ENCODE measurements at places on chromosomes 2 and 18.

DNA sequence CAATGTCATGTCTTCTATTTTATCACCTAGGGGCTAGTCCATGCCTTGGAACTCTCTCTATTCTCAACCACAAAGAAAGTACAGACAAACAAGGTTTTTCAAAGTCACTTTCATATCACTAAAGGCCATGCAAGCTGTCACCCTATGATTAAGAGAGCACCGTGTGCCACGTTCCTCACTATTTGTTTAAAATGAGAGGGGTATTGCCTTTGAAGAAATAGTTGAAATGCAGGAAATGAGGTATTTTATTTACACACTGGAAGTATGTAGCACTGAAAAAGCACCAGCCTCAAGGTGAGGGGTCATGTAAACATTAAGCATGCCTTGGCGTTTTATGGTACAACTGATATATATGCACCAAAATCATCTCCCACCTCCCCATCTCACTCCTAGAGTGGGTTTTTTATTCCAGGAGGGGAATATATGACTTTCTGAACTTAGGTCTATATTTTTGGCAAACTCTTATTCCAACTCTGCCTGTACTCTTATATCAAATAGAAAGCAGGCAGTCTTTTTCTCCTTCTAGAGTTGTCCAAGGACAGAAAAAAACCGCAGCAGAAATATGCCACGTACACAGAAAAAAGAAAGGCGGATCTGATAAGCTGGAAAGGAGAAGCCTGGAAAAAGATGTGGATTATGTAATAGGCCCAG is 53.5 kb downstream of the VSNL1 start:
- no peaks in the 10 kb centered on the region for H3K4me1 ChIP-seq
- no peaks in the 10 kb centered on the region for H3K36me3 ChIP-seq
- DNase-seq, result no peak
- H3K27ac ChIP-seq, result no peak overlapping the region

DNA sequence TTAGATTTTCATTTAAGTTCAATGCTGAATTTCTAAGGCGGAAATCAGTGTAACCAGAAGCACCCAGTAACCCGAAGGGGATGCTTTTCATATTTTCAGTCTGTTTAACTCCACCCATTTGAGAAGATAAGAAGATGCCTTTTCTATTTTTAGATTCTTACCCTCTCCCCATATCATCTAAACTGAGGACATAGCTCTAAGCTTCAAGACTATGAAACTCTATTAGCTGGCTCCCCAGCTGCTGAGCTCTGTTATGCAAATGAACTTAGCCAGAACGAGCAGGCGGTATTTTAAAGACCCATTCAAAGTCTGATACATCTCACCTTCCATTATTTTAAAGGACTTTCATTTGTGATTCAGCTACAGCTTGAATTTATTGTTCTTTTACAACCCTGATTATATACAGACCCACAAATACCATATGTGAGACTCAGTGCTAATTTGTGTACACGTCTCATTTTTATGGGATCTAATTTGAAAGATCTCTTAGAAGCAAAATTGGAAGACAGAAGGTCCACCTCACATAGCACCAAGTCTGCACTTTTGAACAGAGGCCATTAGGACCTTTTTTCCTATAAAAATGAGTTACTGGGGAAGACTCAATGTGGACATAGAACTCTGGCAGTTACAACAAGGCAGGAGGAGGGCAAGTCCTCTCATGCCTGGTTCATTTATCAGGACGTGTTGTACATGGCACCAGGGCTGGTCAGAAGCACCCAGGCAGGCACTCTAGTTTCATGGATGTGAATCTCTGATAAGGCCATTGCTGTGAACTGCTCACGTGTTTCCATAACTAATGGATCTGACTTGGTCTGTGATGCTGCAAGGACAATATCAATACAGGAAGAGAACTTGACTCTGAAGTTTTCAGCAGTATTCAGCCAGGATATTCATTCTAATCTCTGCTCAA is 16.3 kb downstream of the CDC42EP3 start:
- peaks cover 71% of the 10 kb centered on the region for H3K4me1 ChIP-seq
- peak overlapping the region; percentile 56 for H3K4me3 ChIP-seq
- no peaks in the 10 kb centered on the region for H3K36me3 ChIP-seq
- peak; percentile 97 for DNase-seq
- H3K27ac ChIP-seq, result peak overlapping the region; percentile 80

DNA sequence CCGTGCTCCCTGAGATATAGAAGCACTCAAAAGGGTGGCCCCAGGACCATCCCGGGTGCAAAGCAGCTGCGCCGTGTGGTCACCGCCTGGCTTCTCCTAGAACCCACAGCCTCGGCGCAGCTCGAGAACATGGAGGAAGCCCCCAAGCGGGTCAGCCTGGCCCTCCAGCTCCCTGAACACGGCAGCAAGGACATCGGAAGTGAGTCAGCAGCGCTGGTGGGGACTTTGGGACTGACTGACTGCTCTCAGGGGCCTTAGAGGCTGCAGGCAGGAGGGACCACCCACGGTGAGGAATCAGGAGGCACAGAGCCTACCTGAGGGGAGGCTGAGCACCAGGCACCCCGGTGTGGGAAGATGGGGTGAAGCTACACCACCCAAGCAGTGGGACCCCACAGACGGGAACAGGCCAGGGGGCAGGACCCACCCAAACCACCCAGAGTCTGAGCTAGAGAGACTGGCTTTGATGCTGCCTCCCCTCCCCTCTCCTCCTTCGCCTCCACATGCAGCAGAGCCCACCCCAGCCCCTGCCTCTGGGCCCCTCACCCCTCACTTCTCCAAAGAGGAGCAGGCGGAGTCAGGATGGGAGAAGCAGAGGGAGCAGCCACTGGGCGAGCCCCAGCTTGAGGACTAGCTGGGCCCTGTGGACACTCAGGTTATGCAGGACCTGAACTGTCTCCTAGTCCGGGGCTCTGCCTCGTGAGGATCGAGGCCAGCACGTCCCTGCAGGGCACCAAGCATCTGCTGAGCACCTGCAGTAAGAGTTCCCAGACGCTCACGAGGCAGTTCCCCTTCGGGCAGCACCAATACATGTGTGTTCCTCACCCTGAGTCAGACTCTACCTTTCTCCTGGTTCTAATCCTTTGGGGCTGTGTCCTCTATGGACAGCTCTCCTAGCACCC is 28.7 kb downstream of the MTERF4 start:
- no peak overlapping the region for H3K27ac ChIP-seq
- H3K36me3 ChIP-seq, result no peaks in the 10 kb centered on the region
- no peak overlapping the region for H3K4me3 ChIP-seq
- no peak for DNase-seq
- H3K4me1 ChIP-seq, result no peaks in the 10 kb centered on the region

DNA sequence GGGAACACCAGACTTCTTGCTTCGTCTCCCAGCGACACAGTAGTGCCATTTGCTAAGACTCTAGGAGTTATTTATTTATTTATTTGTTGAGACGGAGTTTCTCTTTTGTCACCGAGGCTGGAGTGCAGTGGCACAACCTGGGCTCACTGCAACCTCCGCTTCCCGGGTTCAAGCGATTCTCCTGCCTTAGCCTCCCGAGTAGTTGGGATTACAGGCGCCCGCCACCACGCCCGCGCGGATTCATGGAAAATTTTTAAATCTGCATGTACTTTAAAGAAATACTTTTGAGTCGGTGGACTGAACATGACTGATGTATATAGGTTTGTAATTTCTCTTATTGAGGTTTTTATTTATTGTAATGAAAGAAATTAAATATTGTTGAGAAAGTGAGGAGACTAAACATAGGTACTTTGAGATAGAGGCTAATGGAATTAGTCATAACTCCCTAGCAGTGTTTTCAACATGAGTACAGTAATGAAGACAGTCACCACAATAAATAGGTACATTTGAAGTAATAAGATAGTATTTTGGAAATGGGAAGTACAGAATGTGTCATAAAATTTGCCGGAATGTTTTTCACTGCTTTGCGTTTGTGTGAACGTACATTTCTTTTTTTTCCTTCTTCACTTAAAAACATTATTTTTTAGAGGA is 983 bp downstream of the MTX2 start:
- no peak for DNase-seq
- H3K4me1 ChIP-seq, result peaks cover 6% of the 10 kb centered on the region
- no peaks in the 10 kb centered on the region for H3K27me3 ChIP-seq

DNA sequence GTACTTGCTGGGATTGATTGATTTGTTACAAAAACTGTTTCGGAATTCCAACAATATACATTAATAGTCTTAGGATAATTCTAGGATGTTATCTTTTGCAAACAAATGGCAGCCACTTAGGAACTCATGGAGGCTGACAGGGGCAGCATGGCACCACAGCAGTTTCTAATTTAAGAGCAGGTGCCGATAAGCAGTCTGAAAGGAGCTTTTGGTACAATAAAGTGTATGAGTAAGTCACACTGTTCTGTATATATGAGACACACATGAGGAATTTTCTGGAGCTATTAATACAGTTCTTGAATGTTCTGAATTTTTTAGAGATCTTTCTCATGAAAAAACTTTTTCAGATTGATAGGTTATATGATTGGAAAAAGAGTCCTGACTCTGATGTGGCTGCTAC is 52.2 kb downstream of the EIF5B start:
- no peaks in the 10 kb centered on the region for H3K4me1 ChIP-seq
- no peaks in the 10 kb centered on the region for H3K27me3 ChIP-seq
- no peak overlapping the region for H3K4me3 ChIP-seq
- H3K36me3 ChIP-seq, result peaks cover 9% of the 10 kb centered on the region
- no peak for DNase-seq
- no peak overlapping the region for H3K27ac ChIP-seq

DNA sequence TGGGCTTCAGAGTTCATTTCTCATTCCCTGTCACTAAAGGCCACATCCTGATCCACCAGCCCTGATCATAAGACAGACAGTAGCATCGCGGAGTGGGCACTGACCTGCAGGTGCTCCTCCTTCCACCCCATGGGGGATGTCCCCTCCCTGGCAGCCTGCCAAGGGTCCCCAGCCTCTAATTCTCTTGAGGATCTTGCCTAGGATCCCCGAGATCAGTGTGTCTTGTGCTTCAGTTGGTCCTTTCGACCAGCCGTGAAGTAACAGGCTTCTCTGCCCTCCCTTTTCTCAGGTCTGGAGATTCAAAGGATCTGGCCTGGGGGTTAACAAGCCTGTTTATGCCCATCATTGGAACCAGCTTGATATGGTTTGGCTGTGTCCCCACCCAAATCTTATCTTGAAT is 74.5 kb downstream of the ALPK2 start:
- H3K27ac ChIP-seq, result no peak overlapping the region
- H3K4me1 ChIP-seq, result peaks cover 15% of the 10 kb centered on the region
- DNase-seq, result no peak
- no peak overlapping the region for H3K4me3 ChIP-seq
- no peaks in the 10 kb centered on the region for H3K36me3 ChIP-seq
- no peaks in the 10 kb centered on the region for H3K27me3 ChIP-seq

GRCh38 chr2:88754585-88755320 is 63.3 kb downstream of the RPIA start:
- H3K4me3 ChIP-seq, result peak overlapping the region; percentile 7
- peaks cover 63% of the 10 kb centered on the region for H3K4me1 ChIP-seq
- H3K27me3 ChIP-seq, result no peaks in the 10 kb centered on the region
- H3K36me3 ChIP-seq, result no peaks in the 10 kb centered on the region

GRCh38 chr18:37428288-37428974 is 137.2 kb downstream of the CELF4 start:
- H3K4me1 ChIP-seq, result peaks cover 19% of the 10 kb centered on the region
- no peaks in the 10 kb centered on the region for H3K27me3 ChIP-seq
- H3K36me3 ChIP-seq, result no peaks in the 10 kb centered on the region
- H3K27ac ChIP-seq, result no peak overlapping the region
- no peak for DNase-seq

DNA sequence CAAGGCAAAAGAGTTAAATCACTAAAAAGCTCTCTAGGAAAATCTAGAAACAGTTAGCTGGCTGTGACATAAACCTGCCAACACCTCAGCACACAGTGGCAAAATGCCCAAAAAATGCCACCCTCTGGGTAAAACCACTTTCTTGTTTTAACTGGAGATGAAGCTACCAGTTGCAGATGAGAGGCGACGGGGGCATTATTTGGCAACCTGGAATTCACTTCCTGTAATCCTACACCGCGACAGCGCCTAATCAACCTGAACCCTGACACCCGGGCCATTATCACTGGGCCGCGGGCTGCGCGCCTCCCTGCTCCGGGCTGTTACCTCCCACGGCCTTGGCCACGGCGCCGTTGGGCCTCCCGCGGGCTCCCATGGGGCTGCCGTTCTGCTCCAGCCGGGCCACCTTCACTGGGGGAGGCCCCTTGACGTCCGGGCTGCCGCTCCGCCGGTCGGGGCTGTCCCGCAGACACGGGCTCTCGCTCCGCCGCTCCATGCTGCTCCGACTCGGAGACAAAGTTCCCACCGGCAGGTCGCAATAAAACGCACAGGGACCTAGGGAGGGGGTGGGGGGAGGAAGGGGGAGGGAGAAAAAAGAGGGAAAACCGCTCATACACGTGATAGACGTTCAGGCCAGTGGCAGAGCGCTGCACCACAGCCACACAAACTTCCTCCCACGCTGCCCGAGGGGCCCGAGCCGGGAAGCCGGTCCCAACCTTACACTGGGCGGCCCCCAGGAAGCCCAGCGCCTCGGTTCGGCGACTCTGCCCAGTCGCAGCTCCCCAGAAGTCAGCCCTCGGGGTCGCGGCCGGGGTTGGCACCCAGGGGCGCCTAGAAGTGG is 2.0 kb downstream of the SATB2 start:
- H3K27ac ChIP-seq, result no peak overlapping the region
- no peak for DNase-seq
- no peaks in the 10 kb centered on the region for H3K36me3 ChIP-seq
- H3K4me1 ChIP-seq, result peaks cover 7% of the 10 kb centered on the region
- peaks cover 19% of the 10 kb centered on the region for H3K27me3 ChIP-seq

DNA sequence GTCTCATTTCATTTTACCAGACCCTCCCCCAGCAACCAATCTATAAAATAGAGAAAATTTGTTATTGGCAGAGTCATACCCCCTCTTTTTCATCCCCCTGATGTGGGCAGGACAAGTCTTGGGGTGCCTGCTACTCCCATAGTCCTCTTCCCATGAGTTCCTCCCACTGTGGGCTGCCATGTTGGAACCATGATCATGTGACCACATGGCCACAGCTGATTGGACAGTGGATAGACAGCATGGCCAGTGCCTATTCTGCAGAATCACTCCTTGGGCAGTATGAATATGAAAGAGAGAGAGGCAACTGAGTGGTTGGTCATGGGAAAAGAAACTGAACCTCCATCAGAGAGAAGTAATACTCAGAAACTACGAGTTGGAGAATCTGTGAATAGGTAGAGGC is 84.9 kb downstream of the PDCL3 start:
- H3K4me1 ChIP-seq, result no peaks in the 10 kb centered on the region
- no peak for DNase-seq
- H3K4me3 ChIP-seq, result no peak overlapping the region
- H3K27ac ChIP-seq, result no peak overlapping the region

All from MM.1S (cell line).